ENCODE measurements at places on chromosomes 12 and 14. TPM values are rescaled to one million over a fixed set of nuclear protein-coding genes. Genes with fewer than 3 reads are reported as not detected.

DNA sequence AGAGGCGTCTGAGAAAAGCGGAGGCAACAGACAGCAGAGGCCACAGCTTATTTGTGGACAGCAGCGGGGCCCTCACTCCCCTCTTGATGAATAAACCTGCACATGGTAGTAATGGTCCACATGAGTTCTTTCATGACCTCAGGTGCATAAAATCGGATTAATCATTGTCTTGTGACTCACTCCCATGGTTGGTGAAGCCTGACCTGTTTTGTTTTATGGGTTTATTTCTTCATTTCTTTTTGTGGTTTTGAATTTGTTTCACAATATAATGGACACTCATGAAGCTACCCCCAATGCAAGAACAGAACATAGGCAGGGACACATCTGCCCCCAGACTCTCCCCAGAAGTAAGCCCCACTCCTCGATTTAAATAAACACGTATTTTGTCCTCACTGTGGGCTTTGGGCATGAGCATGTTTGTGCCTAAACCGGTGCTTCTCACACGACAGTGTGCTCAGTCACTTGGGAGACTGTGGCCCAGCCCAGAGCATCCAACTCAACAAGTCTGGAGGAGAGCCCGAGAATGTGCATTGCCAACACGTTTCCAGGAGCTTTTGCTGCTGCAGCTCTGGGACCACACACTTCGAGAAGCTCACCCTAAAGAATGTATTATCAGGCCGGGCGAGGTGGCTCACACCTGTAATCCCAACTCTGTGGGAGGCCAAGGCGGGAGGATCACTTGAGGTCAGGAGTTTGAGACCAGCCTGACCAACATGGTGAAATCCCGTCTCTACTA lies 116.1 kb downstream of the SCARB1 start:
- peaks cover 31% of the 10 kb centered on the region for H3K4me1 ChIP-seq
- DNase-seq, result peak; percentile 73
- peak overlapping the region; percentile 90 for H3K27ac ChIP-seq
- H3K36me3 ChIP-seq, result no peaks in the 10 kb centered on the region
- no peaks in the 10 kb centered on the region for H3K27me3 ChIP-seq
- H3K4me3 ChIP-seq, result no peak overlapping the region

TCL1B gene
- not detected for total RNA-seq

VRTN gene
- total RNA-seq, result not detected

PCK2 gene
- total RNA-seq, result 20.3 TPM

RBP5 gene
- total RNA-seq, result not detected

MIPOL1 gene
- 48.0 TPM for total RNA-seq

DNA sequence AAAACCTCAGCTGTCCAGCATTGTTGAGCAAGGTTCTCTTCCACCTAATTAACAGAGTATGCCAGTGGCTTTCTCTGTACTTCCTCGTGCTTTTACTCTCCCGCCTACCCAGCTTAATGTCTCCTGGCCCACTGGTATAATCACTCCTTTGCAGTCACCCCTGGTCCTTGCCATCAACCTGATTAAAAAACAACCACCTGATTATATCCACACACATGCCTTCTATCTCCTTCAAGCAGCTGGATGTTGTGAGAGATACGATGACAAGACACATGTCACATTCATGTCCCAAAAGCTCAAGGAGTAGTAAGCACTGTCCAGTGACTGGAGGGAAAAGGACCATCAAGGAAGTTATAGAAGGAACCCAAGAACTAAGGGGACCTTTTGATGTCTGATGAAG lies 241.3 kb upstream of the GRIP1 start:
- H3K27ac ChIP-seq, result no peak overlapping the region
- no peaks in the 10 kb centered on the region for H3K36me3 ChIP-seq
- H3K4me3 ChIP-seq, result no peak overlapping the region
- no peaks in the 10 kb centered on the region for H3K27me3 ChIP-seq
- no peak for DNase-seq

DNA sequence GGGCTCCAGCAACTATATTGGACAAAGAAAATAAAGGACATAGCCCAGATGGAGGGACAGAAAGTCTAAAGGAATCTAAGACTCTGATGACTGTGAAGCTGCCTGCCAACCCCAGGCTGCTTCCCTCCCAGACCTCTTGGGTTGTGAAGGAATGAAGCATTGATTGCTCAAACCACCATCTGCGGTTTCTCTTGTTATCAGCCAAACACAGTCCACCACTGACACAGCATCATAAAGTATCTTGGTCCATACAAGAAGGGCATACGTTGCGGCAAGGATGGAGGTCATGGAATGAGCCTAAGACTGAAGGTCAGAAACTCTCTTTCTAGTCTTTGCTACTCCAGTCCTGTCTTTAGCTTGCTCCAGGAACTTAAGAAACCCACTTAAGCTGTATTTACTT lies 58.5 kb upstream of the PLXNC1 start:
- no peaks in the 10 kb centered on the region for H3K27me3 ChIP-seq
- no peaks in the 10 kb centered on the region for H3K4me1 ChIP-seq
- DNase-seq, result no peak
- H3K36me3 ChIP-seq, result no peaks in the 10 kb centered on the region
- H3K27ac ChIP-seq, result no peak overlapping the region

OR4Q2 gene
- total RNA-seq, result not detected

- H3K27ac ChIP-seq, result no peak overlapping the region
- peaks cover 50% of the 10 kb centered on the region for H3K4me1 ChIP-seq
- DNase-seq, result no peak
- H3K36me3 ChIP-seq, result no peaks in the 10 kb centered on the region
- no peak overlapping the region for H3K4me3 ChIP-seq
Observed at GRCh38 chr14:93096691-93097322, 18.9 kb downstream of the ITPK1 start.

GRCh38 chr12:102609996-102610395 lies 129.6 kb upstream of the IGF1 start:
- no peak overlapping the region for H3K4me3 ChIP-seq
- no peaks in the 10 kb centered on the region for H3K27me3 ChIP-seq
- H3K27ac ChIP-seq, result no peak overlapping the region
- H3K36me3 ChIP-seq, result no peaks in the 10 kb centered on the region

Measured in stomach (tissue), 19 donors.